Activated T-cell treated with anti-CD3 and anti-CD28 coated beads, Interleukin-2, amount 50 U/mL, for 24 hours (primary cell): ENCODE measurements at places on chromosomes 13 and 19.

GRCh38 chr13:106573868-106574267, 5.9 kb upstream of the ARGLU1 start:
- no peaks in the 10 kb centered on the region for H3K27me3 ChIP-seq
- peaks cover 17% of the 10 kb centered on the region for H3K4me1 ChIP-seq
- no peak overlapping the region for H3K4me3 ChIP-seq
- H3K27ac ChIP-seq, result no peak overlapping the region
- no peaks in the 10 kb centered on the region for H3K36me3 ChIP-seq

- DNase-seq, result no peak
- no peaks in the 10 kb centered on the region for H3K27me3 ChIP-seq
- H3K36me3 ChIP-seq, result no peaks in the 10 kb centered on the region
- no peaks in the 10 kb centered on the region for H3K4me1 ChIP-seq
- H3K4me3 ChIP-seq, result no peak overlapping the region
Observed at GRCh38 chr13:65461590-65461989, 1768.5 kb downstream of the PCDH9 start.

DNA sequence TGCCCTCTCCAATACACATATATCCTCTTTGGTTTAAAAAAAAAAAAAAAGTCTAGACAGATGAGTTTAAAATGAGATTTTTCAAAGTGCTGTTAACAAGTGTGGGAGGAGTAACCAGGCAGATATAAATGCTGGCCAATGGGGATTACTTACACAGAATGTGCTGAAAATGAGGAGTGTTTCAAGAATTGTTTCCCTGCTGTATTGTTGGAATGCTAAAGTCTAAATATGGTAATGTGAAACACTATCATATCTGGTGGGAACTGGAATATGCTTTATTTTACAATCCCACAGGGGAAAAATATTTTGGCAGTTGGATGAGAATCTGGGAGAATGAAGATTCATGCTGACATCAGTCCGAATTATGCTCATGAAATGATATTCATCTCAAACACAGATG, 250.7 kb downstream of the DCT start:
- H3K27ac ChIP-seq, result no peak overlapping the region
- peaks cover 3% of the 10 kb centered on the region for H3K4me1 ChIP-seq
- H3K4me3 ChIP-seq, result no peak overlapping the region
- no peaks in the 10 kb centered on the region for H3K36me3 ChIP-seq
- no peaks in the 10 kb centered on the region for H3K27me3 ChIP-seq

GRCh38 chr19:46715975-46716671, 791 bp downstream of the PRKD2 start:
- no peaks in the 10 kb centered on the region for H3K27me3 ChIP-seq
- H3K4me1 ChIP-seq, result peaks cover 48% of the 10 kb centered on the region
- H3K36me3 ChIP-seq, result peaks cover 61% of the 10 kb centered on the region
- DNase-seq, result peak; percentile 56
- H3K27ac ChIP-seq, result peak overlapping the region; percentile 94

- H3K4me3 ChIP-seq, result peak overlapping the region; percentile 53
- no peaks in the 10 kb centered on the region for H3K27me3 ChIP-seq
- DNase-seq, result no peak
Observed at GRCh38 chr13:24223341-24224231, 63.1 kb downstream of the SPATA13 start.

GRCh38 chr13:88429862-88430261, 758.7 kb downstream of the SLITRK5 start:
- no peak for DNase-seq
- no peak overlapping the region for H3K4me3 ChIP-seq
- H3K27ac ChIP-seq, result no peak overlapping the region
- H3K27me3 ChIP-seq, result no peaks in the 10 kb centered on the region
- no peaks in the 10 kb centered on the region for H3K36me3 ChIP-seq

GRCh38 chr19:1852581-1853128, 4.4 kb upstream of the REXO1 start:
- DNase-seq, result peak; percentile 40
- H3K4me3 ChIP-seq, result peak overlapping the region; percentile 38
- peaks cover 64% of the 10 kb centered on the region for H3K4me1 ChIP-seq
- no peaks in the 10 kb centered on the region for H3K27me3 ChIP-seq
- H3K36me3 ChIP-seq, result peaks cover 31% of the 10 kb centered on the region
- peak overlapping the region; percentile 96 for H3K27ac ChIP-seq

DNA sequence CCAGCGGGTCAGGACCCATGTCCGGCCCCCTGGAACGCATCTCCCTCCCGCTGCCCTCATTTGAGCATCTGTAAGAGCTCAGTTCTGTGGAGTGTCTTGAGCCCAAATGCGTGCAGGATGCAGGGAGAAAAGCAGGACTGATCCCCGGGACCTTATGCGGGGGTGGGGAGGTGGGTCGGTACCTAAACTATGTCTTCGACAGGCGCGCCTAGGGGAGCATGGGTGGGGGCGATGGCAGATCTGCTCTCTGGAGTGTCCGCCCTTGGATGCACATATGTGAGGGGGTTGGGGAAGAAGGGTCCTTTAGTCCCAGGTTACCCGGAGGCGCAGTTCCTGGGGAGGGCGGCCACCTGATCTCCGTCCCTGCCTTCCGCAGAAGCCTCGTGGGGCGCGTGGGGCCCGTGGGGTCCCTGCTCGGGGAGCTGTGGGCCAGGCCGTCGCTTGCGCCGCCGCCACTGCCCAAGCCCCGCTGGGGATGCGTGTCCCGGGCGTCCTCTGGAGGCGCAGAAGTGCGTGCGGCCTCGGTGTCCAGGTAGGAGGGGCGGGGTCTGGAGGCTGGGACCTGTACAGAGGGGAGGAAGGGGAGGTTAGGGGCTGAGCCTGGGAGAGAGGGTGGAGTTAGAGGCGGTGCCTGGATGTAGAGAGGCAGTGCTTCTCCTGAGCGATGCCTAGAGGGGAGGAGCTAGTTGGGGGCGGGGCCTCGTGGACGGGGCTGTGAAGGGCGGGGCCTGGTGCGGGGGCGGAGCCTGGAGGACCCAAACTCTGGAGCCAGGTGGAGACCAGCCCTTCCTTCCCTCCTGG, 2.9 kb downstream of the CILP2 start:
- peaks cover 7% of the 10 kb centered on the region for H3K27me3 ChIP-seq
- peak overlapping the region; percentile 73 for H3K27ac ChIP-seq
- peak; percentile 84 for DNase-seq
- H3K36me3 ChIP-seq, result no peaks in the 10 kb centered on the region

GRCh38 chr19:2488942-2489731, 13.2 kb downstream of the GADD45B start:
- H3K27ac ChIP-seq, result no peak overlapping the region
- H3K27me3 ChIP-seq, result peaks cover 62% of the 10 kb centered on the region
- peaks cover 23% of the 10 kb centered on the region for H3K4me1 ChIP-seq
- H3K4me3 ChIP-seq, result peak overlapping the region; percentile 29
- H3K36me3 ChIP-seq, result no peaks in the 10 kb centered on the region

- DNase-seq, result peak; percentile 31
- H3K4me3 ChIP-seq, result no peak overlapping the region
- H3K4me1 ChIP-seq, result peaks cover 41% of the 10 kb centered on the region
- H3K36me3 ChIP-seq, result peaks cover 25% of the 10 kb centered on the region
- H3K27me3 ChIP-seq, result peaks cover 44% of the 10 kb centered on the region
Observed at GRCh38 chr19:48392860-48393558, 459 bp upstream of the GRIN2D start.

DNA sequence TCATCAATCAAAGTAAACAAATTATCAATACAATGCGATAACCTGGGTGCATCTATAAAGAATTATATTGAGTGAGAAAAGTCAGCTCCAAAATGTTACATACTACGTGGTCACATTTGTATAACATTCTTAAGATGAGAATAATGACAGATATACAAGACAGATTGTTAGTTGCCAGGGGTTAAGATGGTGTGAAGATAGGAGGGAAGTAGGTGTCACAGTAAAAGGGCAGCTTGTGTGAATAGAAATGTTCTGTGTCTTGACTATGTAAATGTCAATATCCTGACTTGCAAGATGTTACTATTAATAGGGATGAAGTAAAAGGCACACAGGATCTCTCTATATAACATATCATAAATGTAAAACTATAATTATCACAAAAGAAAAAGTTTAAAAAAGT, 611.2 kb upstream of the SPRY2 start:
- no peaks in the 10 kb centered on the region for H3K4me1 ChIP-seq
- H3K36me3 ChIP-seq, result no peaks in the 10 kb centered on the region
- DNase-seq, result no peak
- H3K4me3 ChIP-seq, result no peak overlapping the region
- no peak overlapping the region for H3K27ac ChIP-seq
- H3K27me3 ChIP-seq, result no peaks in the 10 kb centered on the region

GRCh38 chr13:20127562-20128458, 33.0 kb downstream of the GJA3 start:
- peaks cover 7% of the 10 kb centered on the region for H3K4me1 ChIP-seq
- peak; percentile 62 for DNase-seq
- peak overlapping the region; percentile 65 for H3K4me3 ChIP-seq
- H3K27me3 ChIP-seq, result peaks cover 35% of the 10 kb centered on the region
- H3K27ac ChIP-seq, result no peak overlapping the region

- no peak overlapping the region for H3K4me3 ChIP-seq
- H3K36me3 ChIP-seq, result no peaks in the 10 kb centered on the region
- no peak for DNase-seq
- H3K27me3 ChIP-seq, result peaks cover 25% of the 10 kb centered on the region
Observed at GRCh38 chr19:13366529-13367143, 139.6 kb downstream of the CACNA1A start.

DNA sequence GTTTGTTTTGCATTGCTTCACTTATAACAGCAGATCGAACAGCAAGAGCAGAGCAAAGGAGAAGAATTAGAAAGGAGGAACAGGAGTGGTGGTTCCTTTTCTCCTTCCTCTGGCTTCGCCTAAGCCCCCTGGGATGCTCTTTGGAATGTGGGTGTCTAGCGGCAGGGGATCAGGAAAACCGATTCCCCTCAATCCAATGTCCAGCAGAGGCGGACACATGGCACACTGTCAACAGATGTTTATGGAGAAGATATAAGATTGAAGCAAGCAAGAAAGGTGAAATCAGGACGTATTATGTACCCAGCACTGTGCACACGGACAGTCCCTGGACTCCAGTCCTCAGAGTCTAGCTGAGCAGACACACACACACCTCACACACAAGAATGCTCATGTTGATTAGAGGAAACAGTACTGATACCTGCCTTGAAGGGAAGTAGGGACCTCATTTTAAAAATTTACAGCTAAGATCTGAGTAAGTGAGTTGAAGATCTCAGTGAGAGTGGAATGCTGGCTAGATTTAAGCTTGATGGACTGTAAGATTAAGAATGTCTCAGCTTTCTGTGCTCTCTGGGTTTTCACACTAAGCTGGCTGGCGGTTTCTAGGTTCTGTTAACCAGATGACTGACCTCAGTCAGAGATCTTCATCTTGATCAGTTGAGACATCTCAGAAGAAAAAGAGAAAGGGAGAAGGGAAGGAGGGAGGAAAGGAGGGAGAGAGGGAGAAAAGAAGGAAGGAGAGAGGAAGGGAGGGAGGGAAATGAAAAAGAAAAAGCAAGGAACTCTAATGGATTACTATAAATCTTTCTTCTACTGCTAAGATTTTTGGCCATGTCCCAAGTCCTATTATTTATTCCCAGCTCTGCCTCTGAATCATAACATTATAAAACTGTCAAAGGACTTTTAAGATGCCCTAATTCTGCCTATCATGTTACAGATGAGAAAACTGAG, 44.8 kb downstream of the FLT1 start:
- no peak overlapping the region for H3K4me3 ChIP-seq
- H3K27me3 ChIP-seq, result peaks cover 3% of the 10 kb centered on the region
- peak overlapping the region; percentile 23 for H3K27ac ChIP-seq
- H3K36me3 ChIP-seq, result peaks cover 38% of the 10 kb centered on the region
- H3K4me1 ChIP-seq, result peaks cover 2% of the 10 kb centered on the region

- no peak overlapping the region for H3K27ac ChIP-seq
- H3K27me3 ChIP-seq, result no peaks in the 10 kb centered on the region
- DNase-seq, result no peak
- H3K36me3 ChIP-seq, result peaks cover 39% of the 10 kb centered on the region
- no peak overlapping the region for H3K4me3 ChIP-seq
- H3K4me1 ChIP-seq, result peaks cover 15% of the 10 kb centered on the region
Observed at GRCh38 chr19:40668991-40669614, 21.3 kb downstream of the NUMBL start.

DNA sequence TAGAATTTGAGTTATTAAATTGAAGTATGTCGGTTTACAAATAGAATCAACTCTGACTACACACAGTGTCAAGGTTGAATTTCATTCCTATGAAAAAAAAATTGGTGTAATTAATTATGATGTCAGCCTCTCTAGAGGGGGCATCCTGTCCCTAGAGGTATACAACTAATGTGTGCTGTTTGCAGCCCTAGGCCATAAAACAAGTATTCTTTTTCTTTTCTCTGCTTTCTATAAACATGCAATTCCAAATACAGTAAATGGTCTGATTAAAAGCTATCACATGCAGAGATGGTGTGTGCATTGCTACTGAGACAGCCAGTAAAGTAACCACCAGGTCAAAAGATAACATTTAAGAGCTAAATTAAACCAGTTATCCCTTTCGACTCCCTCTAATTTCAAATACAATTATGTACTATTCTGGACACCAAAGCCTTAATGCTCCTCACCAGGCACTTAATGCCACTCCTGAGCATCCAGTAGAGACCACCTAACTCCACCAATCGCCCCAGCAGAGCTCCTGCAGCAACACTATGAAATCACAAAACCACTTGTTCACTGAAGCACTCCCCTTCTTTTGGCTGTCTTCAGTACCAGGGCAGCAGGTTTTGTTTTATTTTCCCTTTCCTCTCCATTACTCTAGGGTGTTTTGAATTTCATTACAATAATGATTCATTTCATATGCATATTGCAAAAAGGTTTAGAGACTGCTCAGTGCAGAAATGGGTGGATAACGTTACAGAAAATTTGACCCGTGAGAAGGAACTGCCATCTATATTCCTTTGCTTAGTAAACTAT, 426.9 kb downstream of the PCDH9 start:
- no peak overlapping the region for H3K4me3 ChIP-seq

DNA sequence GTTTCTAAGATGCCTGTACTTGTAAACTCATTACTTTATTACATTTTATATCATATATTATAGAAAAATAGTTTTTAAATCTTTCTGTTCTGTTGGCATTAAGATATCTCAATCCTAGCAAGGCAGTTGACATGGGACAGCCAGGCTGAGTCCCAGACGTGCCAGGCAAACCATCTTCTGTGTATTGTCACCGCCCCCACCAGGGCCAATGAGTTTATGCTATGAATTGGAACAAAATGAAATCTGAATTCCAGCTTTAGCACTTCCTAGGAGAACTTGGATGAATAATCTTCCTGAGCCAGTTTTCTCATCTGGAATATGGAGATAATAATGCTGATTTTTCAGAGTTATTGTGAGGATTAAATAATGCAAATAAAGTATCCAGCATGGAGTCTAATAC, 79.9 kb upstream of the GSX1 start:
- H3K27me3 ChIP-seq, result peaks cover 21% of the 10 kb centered on the region
- no peak for DNase-seq
- H3K4me1 ChIP-seq, result no peaks in the 10 kb centered on the region
